ENCODE measurements at places on chromosomes 12 and 14.

DNA sequence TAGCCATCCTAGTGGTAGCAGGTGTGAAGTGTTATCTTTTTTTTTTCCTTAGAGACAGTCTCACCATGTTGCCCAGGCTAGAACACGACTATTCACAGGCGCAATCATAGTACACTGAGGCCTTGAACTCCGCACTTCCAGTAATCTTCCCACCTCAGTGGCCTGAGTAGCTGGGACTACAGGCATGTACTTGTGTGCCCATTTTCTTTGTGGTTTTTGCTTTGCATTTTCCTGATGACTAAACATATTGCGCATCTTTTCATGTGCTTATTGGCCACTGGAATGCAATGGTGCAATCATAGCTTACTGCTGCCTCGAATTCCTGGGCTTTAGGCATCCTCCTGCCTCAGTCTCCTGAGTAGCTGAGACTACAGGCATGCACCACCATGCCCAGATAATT is 33.3 kb upstream of the GCH1 start:
- no peak for DNase-seq

DNA sequence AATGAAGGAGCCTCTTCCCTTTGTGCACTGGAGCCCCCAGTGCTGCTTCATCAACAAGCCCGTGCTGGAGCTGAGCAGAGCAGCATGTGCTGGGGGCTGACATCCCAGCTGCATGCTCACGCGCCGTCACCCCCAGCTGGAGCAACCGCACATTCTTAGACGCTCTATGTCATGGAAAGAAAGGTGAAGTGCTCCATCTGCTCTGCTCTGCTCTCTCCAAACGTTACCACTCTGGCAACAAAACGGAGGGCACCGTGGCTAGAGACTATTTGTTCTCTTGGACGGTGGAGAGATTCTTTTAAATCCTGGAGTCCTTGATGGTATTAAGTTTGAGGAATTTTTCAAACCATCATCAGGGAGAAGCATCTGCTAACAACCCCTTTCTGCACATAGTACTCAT is 208.4 kb downstream of the C12orf75 start:
- no peak for DNase-seq

DNA sequence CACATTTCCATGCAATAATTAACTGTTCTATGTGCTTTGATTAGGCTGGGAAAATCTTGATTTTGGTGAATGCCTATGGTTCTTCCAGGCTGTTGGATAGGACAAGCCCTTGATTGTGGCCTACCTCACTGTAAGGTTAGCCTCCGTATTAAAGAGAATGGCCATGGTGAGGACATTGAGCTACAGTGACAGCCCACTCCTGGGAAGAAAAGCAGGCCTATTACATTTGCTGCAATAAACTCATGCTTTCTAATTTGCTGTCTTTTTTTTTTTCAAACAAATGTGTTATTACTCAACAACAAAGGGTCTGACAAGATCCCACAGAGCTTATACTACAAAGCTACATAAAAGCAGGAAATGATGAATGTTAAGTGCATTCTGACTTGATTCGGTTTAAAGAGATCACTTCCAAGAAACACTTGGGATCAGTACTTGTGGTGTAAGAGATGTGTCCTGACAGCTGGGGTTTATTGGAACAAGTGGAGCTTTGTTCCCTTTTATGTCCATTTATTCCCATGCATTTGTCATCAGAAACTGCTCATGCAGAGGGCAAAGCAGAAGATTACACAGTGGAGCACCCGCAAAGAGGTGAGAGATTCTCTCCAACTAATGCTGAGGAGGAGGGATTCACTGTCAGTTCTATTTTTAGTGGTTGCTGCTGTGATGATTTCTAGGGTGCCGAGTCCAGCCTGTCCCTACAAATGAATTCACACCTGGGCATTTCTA is 29.1 kb upstream of the KCNK10 start:
- DNase-seq: no peak

- no peak for DNase-seq
Measured at GRCh38 chr14:79395061-79395460, 816.2 kb downstream of the DIO2 start.

DNA sequence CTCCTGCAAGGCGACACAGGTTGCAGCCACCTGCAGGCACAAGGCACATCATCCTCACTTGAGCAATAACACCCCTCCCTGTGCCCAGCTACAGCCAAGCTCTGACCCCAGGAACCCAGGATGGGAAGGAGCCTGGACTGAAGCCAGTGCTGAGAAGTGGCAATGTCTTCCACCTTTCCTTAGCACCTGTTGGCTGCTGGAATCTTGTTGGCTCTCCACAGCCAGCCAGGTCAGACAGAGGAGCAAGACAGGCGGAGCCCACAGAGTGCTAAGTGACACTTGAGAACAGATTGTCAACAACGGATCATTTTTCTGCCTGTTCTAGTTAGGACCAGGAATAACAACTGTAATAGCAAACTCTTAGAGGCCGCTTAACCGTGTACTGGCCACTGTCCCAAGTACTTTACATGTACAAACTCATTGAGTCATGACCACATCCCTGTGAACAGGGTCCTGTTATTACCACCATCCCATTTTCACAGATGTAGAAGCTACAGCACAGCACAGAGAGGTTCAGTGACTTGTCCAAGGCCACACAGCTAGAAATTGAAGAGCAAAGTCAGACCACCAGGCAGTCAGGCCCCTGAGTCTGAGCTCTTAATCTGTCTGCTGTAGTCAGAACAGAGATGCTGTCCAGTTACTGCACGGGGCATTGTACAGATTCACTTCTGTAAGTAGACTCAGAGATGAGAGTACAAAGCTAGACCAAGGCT is 45.6 kb downstream of the RNFT2 start:
- DNase-seq: no peak

DNA sequence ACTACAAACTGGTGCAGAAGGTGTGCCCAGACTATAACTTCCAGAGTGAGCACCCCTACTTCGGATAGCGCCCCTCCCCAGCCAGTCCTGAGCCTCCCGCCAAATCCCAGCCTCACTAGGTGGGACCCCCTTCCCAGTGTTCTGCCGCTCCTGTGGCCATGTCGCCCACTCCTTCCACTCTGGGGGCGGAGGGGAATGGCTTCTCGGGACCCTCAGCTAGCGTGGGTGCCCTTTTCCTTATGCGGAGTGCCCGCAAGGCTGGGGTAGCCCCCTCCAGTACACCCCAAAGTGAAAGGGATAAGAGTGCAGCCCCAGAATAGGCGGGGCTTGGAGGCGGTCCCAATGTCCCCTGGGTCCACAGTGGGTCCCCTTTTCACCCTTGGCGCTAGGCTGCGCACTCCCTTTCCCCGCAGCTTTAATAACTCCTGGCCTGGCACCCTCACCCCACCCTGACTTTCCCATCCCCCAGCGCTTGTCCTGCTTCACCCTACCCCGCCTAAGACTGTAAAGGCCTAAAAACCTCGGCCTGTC is 3.8 kb upstream of the SHMT2 start:
- DNase-seq: no peak

GRCh38 chr12:116186482-116187150 is 90.9 kb downstream of the MED13L start:
- DNase-seq: no peak

GRCh38 chr12:92621833-92622232 is 81.0 kb upstream of the PLEKHG7 start:
- DNase-seq: no peak

- no peak for DNase-seq
Measured at GRCh38 chr12:112674539-112674938, 117.0 kb upstream of the RPH3A start.

- no peak for DNase-seq
Measured at GRCh38 chr14:69318241-69318640, 58.3 kb downstream of the GALNT16 start.

DNA sequence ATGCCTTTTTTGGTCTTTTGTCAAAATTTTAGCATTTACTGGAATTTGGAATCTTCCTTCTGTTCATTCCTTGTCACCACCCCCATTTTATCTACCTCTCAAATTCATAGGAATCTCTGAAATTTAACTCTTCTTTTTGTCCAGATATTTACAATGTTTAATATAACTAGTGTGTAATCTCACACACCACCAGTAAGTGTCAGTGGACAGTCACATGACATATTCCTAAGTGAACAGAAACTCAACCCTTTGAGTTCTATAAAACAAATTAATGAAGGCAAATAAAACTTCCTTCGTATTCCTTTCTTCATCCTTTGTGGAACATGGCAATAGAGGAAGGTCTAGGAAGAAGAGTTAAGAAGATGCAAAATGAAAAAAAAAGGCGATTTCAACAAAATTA is 26.6 kb downstream of the ATF7 start:
- DNase-seq: no peak

- DNase-seq: no peak
Measured at GRCh38 chr14:68950111-68950510, 29.0 kb downstream of the ACTN1 start.

- DNase-seq: no peak
Measured at GRCh38 chr12:26768611-26769603, 64.1 kb downstream of the ITPR2 start.

GRCh38 chr12:113208041-113208934 is 13.0 kb upstream of the TPCN1 start:
- peak; percentile 76 for DNase-seq

DNA sequence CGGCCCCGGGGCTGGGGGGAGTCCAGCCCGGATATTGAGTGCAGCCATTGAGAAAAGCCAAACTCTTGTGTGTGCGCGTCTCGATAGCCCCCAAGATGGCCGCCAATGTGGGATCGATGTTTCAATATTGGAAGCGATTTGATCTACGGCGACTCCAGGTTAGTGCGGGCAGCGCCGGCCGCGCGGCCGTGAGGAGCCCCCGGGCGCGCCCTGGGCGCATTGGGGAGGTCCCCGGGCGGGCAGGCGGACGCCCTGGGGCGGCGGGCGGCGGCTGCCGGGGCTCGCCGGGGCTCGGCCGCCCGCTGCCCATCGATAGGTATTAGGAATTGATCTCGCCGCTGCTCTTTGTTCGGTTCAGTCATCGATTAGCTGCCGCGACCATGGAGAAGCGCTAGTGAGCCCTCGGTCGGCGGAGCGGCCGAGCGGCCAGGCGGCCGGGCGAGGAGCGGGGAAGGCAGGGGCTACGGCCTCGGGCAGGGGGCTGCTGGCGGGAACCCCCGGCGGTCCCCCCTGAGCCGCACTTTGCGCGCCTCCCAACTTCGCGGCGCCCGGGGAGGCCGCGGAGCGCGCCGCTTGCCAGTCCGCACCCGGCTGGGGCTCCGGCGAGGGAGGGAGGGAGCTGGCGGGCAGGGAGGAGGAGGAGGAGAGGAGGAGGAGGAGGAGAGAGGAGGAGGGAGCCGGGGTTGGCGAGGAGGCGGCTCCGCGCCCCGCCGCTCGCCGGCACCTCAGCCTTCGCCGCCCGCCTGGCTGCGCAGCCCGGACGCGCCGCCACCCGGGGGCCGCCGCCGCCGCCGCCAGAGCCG is 113.9 kb upstream of the MYL2 start:
- no peak for DNase-seq

DNA sequence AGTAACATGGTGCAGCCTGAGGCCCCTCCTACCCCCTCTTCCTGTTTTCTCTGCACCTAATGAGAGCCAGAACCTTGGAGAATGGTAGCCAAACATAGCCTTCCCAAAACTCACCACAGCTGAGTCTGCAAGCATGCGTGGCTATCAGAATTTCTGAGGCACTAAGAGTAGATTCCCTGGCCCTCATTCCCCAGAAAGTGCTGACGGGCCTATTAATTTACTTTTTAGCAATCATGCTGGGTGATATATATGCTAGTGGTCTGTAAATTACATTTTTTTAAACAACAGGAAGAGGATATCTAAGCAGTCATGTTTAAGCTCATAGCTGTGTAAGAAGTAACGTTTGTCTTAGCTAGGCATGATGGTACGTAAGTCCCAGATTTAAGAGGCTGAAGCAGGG is 30.4 kb downstream of the KANSL2 start:
- DNase-seq: no peak

DNA sequence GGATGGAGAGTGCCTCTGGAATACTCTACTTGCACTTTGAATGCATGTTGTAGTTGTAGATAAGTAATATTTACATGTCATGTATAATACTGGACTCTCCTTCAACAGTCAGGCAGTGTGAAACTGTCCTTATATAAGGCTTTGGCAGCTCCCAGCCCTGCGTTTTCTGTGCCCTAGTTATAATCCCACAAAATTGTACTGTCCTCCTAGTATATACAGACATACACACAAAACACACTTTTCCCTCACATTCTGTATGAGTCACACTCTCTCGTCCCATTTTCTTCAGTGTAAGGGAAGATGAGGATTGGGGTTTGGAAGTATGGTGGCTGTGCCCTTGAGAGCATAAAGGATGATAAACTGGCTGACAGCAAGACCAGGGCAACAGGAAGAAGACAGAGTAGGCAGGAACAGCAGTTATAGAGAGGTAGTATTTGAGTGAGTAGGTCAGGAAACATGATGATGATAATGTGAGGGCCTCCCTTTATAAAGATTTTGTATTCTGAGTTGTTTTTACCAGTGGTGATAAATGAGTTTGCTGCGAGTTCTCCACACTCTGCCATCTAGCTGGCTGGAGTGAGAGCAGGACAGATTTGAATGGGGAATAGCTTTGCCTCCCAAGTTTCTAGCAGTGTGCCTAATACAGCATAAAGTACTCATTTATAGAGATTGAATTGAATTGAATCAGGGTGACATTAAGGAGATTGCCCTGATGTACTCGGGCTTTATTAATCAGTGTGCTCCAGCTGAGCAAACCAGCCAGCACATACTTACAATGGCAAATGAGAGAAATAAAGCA is 5.0 kb downstream of the CREBL2 start:
- no peak for DNase-seq

DNA sequence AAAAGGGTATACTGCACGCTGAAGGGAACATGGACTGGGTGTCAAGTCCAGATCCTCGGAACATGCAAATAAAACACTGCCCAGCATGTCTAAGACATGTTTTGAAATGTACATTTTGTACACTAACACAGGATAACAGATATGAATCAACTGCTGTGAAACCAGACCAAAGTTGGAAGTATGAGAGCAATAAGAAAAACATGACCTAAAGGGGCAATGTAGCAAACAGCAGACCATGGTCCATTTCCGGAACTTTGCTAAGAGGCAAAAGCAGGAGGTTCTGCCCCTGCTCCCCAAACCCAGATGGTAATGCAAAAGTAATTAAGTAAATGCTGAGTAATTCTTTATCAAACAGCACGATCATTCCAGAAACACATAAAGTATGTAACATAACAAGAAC is 125.2 kb downstream of the SLC25A21 start:
- no peak for DNase-seq

- DNase-seq: no peak
Measured at GRCh38 chr14:52883658-52884057, 67.2 kb downstream of the FERMT2 start.

- DNase-seq: no peak
Measured at GRCh38 chr12:25251769-25252168, 1.0 kb upstream of the KRAS start.

DNA sequence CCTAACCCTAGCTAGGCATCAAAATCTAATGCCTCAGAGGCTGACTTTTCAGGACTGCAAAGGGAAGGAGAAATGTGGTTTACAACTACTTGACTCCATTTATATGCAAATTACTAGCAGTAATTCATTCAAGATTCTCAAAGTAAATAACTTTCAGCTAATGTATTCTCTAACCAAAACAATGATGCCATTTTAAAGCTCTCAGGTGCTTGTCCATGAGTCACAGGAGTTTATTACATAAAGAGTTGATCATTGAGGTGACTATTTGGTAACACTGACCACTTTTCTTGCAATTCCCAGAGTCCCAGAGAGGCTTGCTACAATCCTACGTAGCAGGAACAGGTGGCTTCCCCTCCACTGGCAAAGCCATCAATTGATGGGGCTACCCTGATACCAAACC is 109.0 kb upstream of the SLC35F4 start:
- DNase-seq: no peak
